NCI-H2171 (cell line): ENCODE measurements at places on chromosomes 5 and 9.

DNA sequence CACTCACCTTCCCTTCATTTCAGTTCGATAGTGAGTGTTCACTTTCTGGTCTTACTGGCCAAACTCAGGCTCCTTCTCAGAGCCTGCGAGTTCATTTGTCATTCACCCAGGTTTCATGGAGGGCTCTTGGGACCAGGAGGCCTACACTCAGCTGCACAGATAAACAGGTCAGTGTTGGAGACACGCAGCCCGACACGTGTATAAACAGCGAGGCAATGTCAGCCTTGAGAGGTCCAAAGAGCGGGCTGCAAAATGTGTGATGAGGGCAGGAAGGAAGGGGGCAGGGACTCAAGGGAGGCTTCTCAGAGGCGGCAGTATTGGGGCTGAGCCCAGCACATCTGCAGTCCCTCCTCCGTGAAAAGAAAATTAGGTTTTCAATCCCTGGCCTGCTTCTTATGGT is 82.6 kb upstream of the ZNF618 start:
- DNase-seq, result no peak

GRCh38 chr9:100449420-100449819 is 22.5 kb downstream of the MSANTD3 start:
- DNase-seq, result no peak

DNA sequence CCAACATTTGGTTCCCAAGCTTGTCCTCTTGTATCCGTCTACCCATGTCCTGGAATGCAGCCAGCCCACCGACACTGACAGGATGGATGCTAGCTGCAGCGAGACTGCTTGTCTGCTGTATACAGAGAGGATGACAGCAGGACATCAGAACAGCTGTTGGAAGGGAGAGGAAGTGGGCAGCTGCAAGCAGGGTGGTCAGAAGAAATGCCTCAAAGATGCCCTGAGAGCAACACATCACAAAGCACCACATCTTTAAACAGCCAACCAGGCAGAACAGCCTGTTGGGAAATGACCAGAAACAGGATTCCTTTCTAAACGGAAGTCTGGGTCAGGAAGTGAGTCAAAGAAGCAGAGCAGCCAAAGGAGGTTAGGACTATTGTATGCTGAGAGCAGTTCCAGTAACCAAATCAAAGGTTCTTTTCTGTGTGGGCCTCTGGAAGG is 219.1 kb downstream of the NDUFS4 start:
- DNase-seq, result no peak

DNA sequence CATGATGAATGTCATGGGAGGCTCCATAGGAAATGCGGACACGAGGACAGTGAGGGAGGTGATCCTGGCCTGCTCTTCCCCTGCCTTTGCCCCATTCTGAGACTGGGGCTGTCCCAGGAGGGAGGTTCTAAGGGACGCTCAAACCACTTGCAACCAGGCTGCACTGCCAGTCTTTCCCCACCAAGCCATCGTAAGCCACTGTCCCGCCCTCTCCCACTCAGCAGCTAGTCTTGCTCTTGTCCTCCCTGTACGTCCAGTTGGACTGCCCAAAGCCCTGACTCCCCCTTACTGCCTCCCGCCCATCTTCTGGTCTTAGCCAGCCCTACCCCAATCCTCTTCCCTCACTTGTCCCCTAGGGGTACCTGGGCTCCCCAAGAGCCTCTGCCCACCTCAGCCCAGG is 115.7 kb downstream of the FSTL4 start:
- no peak for DNase-seq

GRCh38 chr5:141880961-141881801 is 3.0 kb upstream of the PCDH1 start:
- no peak for DNase-seq

DNA sequence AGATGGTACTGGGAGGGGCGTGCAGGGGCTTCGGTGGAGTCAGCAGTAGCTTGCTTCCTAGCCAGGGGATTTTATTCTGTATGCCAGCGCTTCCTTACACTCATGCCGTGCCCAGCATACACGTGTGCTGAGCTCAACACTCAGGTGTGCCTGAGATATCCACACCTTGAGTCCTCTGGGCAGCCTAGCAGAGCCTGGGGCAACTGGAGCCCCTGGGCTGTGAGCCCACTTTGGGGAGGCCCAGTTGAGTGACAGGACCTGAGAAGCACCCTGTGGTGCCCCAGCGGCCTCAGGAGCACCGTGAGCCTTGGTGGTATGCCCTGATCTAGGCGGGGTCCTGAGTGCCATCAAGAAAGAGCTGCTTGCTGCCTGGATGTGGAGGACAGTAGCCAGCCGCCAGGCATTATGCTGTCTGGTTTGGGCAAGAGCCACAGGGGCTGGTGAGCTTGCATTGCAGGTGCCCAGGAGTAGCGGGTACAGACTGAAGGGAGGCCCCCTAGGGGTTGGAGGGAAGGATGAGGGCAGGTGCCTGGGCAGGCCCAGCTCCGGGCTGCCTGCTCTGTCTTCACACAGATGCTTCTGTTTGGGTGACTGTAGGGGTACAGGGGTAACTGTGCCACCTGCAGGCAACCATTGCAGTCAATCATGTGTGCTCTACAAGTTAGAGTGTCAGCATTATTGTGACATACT is 42.9 kb downstream of the BNIP1 start:
- no peak for DNase-seq

DNA sequence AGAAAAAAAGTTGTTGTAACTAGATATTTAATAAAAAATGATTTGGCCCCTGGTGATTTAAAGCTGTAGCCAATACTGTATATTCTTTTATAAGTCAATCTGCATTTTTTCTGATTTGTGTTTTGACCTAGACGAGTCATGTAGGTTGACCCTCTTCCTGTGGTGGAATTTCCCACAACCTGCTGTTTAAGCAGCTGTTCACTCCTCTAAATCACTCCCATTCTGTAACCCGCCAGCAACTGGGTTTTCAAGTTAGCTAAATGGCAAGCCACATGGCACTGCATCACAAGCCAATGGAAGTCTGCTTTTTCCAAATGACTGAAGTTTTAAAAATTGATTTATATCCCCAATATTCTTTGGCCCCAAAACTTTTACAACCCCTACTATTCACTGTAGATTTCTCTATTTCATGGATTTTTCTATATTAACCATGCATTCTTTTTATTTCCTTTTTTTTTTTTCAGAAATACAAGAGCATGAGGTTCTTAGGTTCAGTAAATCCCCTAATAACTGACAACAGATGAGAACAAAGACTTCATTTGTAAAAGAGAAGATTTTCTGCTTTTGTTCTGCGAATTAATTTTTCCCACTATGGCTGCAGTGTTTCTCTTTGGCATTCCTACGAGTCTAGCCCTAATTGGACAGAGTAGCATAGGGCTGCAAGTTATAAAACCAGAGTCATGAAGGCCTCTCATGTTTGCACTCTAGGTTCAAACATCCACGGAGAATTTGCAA is 184.5 kb upstream of the TLE4 start:
- no peak for DNase-seq

DNA sequence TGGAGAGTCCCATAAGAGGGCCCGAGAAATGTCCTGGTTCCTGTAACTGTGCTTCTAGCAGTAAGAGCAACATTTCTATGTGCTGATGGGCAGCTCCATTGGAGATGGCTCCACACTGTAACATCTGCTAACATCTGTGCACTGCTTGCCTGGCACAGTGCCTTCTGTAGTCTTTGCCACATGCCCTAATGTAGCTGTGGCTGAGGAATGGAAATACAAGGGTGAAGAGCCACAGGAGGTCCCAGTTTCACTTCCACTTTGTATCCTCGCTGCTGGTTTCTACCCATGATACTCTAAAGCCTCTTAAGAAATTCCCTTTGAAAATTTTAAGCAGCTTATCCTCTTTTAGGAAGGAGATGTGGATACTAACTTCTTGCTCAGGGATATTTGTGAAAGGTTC is 97.4 kb downstream of the HOMER1 start:
- DNase-seq, result no peak

DNA sequence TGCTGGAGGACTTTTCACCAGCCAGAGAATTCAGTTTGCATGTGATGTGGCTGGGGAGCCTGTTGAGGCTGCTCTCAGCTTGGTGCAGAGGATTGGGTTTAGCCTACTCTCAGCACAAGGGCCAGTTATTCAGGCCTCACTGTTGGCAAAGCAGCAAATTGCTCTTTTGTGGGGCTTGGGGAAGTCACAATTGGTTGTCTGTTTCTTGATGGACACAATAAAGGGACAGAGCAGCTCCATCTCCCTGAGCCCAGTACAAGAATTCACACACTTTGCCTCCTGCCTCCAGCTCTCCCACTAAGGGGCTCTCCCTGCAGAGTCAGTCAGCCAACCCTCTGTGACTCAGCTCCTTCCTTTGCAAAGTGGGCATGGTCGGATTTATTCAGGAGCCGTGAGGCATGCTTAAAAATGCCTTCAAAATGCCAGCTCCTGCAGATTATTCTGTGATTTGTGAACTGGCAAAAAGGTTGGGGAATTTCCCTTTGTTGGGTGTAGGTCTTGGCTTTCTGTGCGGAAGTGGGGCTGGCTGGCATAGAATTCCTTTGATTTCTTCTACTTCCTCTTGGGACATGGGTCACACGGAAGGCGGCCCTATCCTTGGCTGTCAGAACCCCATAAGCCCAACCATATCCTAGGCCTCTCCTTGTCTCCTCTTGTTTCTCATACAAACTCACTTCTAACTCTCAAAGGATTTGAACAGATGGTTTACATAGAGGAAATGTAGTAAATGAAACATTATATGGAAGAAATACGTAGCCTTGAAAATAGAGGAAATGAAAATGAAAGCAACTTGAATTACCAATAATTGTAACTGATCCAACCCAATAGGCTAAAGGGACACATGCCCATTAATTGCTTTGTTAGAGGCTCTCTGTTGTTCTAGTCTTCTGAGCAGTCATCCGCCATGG is 118.7 kb upstream of the CD180 start:
- DNase-seq, result peak; percentile 14

DNA sequence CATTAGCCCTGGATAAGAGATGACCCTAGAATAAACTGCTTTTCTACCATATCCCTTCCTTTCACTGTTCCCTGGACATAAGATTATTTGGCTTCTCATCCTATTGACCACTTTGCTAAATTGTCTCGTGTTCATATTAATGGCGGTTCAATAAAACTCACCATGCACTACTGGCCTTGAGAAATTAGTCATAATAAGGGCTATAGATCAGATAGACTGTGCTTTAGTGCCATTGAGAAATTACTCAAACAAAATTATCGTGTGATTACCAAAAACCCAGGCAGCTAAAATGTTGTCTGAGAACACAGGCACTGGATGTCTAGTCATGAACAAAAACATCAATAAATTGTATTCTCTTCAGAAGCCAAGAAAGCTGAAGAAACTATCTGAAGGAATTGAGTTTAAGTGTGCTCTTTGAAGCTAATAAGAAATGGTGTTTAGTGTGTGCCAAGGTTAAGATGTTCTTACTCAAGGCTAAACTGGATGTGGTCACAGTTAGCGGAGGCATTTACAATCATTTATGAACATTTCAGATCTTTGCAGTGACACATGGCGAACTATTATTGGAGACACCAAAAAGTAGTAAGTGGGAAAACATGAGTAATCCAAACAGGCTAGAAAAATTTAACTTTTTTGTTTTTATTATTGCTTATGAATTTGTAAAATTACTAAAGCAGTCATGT is 460.4 kb upstream of the RORB start:
- DNase-seq, result no peak

GRCh38 chr5:74578356-74579044 is 62.0 kb downstream of the ENC1 start:
- no peak for DNase-seq

DNA sequence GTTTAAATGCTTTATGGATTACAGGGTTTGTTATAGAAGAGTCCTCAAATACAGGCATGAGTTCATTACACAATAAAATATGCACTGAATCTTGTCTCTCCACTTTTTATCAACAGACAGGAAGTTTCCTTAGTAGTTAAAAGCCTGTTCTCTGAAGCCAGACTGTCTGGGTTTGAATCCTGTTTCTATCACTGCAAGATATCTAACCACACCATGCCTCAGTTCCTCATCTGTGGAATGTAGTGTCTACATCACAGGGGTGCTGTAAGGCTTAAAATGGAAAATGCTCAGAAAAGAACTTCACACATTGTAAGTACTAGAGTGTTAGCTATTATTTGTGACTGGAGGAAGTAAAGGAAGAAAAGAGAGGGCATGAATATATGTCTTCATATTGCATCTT is 9.3 kb downstream of the LIX1 start:
- no peak for DNase-seq

- DNase-seq, result no peak
Measured at GRCh38 chr5:138366632-138367382, 14.3 kb downstream of the KDM3B start.

DNA sequence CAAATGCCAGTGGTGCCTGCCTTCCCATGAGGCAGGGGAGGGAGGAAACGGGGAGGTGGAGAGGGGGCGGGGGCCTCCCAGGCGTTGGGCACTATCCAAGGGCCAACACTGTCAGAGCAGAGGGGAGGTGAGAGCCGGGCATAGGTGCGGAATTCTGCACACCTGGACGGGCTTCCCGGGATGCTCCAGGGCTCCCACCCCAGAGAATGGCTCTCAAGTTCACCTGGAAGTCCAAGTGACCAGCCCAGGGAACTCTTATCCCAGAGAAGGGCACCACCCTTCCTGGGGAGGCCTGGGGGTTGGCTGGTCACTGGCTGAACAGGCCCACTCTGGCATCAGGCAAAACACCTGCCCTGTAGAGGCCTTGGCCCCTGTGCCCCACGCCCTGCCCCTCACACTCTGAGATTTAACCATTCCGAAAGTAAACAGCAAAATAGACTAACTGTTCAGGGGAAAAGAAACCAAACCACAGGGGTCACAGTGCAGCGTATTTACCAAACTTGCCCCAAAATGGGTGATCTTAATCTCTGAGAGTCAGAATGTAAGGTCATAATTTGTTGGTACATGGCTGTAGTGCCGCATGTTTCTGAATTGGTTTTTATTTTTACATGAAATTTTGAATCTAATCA is 2.7 kb downstream of the CSF2 start:
- no peak for DNase-seq

DNA sequence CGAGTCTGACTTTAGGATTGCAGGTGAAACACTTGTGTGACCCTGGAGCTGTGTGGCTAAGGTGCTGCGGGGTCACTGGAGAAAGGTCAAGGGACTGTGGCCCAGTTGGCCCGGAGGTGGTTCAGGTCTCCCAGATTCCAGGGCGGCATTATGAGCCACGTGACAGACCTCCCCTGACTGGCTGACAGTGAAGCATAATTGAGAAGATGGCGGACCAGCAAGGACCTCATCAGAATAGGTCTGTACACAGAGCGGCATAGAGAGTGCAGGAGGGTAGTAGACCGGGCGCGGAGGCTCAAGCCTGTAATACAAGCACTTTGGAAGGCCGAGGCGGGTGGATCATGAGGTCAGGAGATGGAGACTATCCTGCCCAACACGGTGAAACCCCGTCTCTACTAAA is 815 bp upstream of the ODF2 start:
- DNase-seq, result no peak
